Pulmonary artery endothelial cell (primary cell): ENCODE measurements at places on chromosomes 3 and 15. TPM values are rescaled to one million over a fixed set of nuclear protein-coding genes. Genes with fewer than 3 reads are reported as not detected.

DNA sequence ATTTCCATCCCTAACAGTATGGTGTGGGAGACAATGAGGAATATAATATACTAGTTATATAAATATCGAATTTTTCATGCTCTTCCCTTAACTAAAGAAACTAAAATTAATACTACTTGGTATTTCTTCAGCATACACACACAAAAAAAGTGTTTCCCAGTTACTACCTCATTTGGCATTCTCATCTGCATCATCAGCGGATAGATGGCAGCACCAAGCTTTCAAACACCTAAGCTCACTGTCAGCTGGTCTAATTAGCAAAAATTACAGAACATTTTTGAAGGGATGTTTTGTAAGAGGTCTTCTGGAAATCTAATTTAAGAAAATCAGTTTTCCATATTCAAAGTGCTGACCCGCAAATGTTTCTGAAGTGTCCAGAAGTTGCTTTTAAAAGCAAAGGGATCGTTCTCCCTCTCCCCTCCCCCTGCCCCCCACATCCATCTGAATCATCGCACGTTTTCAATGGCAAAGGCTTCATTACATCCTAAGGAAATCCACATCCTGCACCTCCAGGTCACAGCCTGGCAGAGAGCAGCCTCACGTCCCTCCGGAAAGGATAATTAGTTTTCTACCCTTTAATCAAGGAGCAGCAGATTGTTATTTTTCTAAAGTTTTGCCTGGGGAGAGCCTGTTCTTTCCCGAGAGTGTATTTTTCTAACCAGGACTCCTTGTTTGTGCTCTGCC lies 86.1 kb upstream of the SPATA12 start:
- DNase-seq = peak; percentile 50

- DNase-seq = no peak
Measured at GRCh38 chr15:101207867-101208288, 44.0 kb downstream of the CHSY1 start.

DNA sequence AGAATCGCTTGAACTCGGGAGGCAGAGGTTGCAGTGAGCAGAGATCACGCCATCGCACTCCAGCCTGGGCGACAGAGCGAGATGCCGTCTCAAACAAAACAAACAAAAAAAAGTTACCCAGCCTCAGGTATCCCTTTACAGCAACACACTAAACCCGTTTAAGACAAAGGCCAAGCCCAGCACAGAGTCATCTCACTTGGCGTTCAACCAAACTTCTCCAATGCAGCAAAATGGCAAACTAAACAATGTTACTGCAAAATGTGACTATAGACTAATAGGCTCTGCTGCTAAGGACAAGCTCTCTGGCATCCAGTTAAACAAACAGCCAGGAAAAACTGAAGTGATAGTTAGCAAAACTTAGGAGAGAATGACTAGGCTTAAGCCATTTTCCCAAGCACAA lies 6.4 kb upstream of the FAM219B start:
- no peak for DNase-seq

- DNase-seq = no peak
Measured at GRCh38 chr3:12648384-12648959, 15.4 kb downstream of the RAF1 start.

DNA sequence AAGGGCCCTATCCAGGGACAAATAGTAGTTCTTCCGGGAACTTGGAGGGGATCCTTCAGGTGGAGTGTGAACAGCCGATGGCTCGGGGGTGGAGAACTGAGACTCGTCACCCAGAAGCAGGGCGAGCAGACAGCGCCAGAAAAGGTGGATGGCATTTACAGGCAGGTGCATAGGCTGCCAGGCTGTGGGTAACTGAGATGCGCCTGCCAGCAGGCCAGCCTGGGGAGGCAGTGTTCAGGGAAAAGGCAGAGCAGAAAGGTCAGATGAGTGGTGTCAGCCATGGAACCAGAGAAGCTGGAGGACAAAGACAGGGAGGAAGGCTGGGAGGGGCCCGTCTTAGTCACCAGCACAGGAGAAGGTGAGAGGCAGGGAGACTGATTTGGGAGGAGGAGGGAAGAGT lies 53.0 kb upstream of the SEC22A start:
- no peak for DNase-seq

DNA sequence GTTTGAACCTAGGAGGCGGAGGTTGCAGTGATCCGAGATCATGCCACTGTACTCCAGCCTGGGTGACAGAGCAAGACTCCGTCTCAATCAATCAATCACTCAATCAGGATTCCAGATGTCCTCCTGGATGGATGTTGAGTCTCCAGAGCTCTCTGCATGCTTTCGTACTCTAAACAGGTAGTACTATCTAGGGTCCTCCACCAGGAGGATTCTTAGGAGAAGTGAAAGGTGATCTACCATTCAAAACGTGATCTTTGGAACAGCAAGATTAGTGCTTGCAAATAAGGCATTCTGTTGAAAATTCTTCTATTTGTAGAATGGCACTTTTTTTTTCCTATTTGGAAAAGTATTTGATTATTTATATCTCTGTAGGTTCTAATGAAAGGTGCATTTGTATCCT lies 34.3 kb downstream of the CNOT10 start:
- DNase-seq = no peak

DNA sequence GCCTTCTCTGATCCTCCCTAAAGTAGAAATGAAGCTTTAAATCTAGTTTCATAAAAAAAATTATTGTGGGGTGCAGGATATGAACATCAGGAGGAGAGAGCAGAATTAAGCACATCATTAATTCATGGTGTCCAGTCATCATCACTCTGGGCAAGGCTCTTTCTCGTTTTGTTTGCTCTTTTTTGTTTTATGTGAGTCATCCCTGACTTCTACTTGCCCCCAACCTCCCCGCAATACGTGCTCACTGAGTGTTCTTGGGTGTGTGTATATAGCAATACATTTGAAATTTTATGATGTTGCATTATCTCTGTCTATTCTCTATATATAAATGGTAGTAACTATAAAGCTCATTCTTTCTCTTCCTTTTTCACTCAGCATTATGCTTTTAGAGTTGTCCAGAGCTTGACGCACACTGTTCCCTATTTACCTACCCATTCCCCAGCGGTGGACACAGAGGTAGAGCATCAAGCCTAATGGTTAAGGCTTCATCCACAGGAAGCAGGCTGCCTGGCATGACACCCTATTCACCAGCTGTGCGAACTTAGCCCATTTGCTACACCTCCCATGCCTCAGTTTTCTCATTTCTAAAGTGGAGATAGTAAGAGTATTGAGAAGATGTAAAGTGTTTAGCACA lies 72.3 kb downstream of the CD200R1L start:
- no peak for DNase-seq

DNA sequence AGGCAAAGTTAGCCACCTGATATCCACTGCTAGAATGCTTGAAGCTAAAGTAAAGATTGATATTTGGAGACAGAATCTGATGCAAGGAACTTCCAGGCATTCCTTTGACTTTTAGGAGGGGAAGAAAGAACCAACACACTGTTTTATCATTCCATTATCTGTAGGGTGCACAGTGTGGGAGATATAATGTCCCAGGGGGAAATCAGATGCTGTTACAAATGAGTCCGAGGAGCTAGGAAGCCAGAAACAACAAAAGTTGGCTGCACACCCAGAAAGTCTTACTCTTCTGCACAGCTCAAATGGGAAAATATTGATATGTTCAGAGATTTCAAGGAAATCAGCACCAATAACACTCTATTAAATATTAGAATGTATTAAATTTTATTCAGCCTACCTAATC lies 113.6 kb upstream of the ROBO1 start:
- no peak for DNase-seq

GRCh38 chr3:195143221-195143620 lies 127.7 kb downstream of the XXYLT1 start:
- DNase-seq = no peak

DNA sequence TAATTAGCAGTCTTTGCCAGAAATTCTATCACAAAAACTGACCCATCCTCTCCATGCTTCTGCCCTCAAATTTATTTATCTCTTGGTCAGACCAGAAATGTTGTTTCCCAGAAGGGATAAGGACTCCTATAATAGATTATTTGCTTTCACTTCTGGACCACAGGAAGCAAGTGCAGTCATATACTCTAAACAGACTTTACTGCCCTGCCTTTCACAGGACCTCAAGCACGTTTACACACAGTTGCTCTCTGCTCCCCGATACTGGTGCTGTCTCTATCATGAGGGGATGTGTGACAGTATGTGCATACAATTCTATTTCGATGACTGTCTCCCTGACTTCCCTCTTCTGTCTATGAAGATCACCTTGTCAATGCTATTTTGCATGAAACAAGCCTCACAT lies 205.5 kb upstream of the TGFBR2 start:
- no peak for DNase-seq

DNA sequence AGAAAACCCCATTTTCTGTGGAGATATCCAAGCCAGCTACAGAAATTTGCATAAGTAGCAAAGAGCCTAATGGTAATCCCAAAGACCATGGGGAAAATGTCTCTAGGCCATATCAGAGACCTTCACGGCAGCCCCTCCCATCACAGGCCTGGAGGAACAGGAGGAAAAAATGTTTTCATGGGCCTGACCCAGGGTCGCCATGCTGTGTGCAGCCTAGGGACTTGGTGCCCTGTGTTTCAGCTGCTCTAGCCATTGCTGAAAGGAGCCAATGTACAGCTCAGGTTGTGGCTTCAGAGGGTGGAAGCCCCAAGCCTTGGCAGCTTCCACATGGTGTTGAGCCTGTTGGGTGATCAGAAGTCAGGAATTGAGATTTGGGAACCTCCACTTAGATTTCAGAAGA lies 1150.7 kb downstream of the OTOL1 start:
- DNase-seq = no peak

DNA sequence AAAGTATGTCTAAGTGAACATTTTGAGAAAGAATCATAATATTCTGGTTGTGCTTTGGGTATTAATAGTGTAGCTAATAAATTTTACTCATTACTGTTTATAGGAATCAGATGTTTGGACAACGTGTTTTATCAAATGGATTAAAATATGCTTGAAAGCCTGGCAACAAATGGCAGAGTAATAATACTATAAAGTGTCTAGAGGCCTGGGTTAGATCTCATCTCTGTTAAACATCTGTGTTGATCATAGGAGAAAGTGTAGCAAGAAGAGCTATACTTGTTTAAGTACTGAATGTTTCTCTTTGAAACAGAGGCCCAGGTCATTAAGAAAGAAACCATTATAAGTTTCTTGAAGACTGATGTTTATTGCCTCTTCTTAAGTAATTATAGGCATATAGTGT lies 30.5 kb downstream of the VPS8 start:
- DNase-seq = no peak

- DNase-seq = no peak
Measured at GRCh38 chr3:57120451-57121174, 44.5 kb downstream of the IL17RD start.

GRCh38 chr15:38895326-38896255 lies 331.0 kb upstream of the RASGRP1 start:
- DNase-seq = no peak

DNA sequence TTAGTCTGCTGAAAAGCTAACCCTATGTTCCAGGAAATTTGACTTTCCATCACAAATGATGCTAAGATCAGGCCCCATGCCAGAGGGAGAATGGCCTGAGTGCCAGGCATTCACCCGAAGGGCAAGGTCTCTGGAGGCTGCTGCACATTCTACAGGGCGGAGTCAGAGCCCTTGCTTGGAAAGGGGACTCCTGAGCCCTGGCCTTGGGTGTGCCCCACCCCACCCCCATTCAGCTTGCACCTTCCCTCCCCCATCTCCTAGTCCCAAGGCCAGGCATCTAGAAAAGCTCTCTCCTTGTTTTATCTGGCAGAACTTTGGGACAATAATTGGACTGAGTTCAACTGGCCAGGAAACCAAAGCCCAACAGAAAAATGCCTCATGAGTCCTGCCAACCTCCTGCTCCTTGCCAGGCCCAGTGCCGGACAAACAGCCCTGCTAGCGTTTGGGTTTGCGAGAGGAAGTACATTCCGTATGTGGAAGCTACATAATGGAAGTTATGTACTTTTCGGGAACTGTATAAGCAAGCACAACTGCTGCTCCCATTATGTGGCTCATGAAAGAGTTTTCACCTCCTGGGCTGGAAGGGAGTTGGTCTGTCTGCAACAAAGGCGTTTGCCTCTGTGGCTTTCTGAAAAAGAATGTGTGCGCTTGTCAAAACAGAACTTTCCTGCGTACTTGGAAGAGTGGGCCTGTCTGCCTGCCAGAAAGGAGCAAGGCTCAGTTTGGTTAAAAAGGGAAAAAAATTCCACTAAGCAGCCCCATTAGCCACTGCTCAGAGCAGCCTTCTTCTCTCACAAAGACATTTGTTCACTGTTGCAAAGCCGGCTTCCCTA lies 321.5 kb upstream of the CTNNB1 start:
- DNase-seq = peak; percentile 87

DNA sequence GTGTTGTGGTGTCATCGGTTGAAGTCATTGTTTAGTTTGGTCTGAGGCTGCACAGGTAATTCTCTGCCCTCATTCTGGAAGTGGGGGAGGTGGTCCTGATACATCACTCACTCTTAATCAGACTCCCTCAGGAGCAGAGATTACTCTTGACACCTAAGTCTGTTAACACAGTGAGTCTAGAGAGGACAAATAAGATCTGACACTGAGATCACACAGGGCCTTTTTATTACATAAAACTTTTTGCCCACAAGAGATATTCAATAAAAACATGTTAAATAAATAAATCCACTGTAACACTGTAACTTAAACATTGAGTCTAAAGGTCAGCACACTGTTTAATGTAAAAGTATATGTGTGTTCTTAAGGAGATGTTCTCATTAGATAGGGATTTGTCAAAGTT lies 57.1 kb upstream of the MBNL1 start:
- no peak for DNase-seq

DNA sequence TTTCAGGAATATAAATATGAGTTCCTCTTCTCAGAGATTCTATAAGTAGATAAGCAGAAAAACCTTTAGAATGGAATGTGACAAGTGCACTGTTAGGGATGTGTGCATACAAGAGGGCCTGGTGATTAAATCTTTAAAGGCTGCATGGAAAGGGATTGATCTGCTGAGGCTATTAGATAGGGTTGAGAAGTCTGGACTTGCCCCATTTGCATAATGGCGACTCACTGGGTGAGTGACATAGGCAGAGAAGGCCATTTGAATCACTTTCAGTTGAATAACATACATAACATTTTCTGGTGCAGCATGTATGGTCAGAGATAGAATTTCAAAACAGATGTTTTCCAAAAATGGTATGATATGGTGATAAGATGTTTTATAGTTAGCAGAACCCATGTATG lies 156.9 kb downstream of the ZNF621 start:
- no peak for DNase-seq

DNA sequence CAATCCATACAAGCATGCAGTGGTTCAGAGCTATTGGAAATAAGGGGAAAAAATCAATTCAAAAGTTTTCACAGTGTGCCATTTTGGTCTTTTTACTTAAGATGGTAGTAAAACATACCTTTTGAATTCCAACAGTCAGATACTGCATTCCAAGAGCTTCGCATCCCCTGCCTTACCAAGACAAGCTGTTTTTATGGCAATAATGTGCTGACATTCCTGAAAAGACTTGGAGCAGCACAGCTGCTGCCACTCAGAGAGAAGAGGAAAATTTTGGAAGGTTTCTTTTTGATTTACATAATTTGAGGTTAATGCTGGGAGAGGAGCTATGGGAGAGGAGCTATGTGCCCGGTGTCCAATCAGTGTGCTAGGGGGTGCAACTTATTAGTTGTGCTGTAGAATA lies 148.3 kb downstream of the FEZF2 start:
- DNase-seq = no peak

GRCh38 chr3:193330555-193331204 lies 47.9 kb downstream of the ATP13A5 start:
- DNase-seq = no peak

The CCDC33 gene
- total RNA-seq = not detected in 2 replicates

The PRR20G gene
- total RNA-seq = not detected in 2 replicates

The RTP4 gene
- total RNA-seq = 0.46 and 0.99 TPM in 2 replicates

The TMEM207 gene
- not detected in 2 replicates for total RNA-seq

The MAGEL2 gene
- under 0.01 TPM in 1 of 2 replicates, not detected in the other for total RNA-seq

The LCTL gene
- not detected in 2 replicates for total RNA-seq

The ENTPD3 gene
- 0.07 TPM in 1 of 2 replicates, not detected in the other for total RNA-seq

The NSUN3 gene
- total RNA-seq = 13.7 and 15.6 TPM in 2 replicates

The TWF2 gene
- 117 and 154 TPM in 2 replicates for total RNA-seq

The ARPP21 gene
- total RNA-seq = 0.07 TPM in 1 of 2 replicates, not detected in the other
